A172 (cell line): ENCODE measurements at places on chromosomes 5 and 9.

DNA sequence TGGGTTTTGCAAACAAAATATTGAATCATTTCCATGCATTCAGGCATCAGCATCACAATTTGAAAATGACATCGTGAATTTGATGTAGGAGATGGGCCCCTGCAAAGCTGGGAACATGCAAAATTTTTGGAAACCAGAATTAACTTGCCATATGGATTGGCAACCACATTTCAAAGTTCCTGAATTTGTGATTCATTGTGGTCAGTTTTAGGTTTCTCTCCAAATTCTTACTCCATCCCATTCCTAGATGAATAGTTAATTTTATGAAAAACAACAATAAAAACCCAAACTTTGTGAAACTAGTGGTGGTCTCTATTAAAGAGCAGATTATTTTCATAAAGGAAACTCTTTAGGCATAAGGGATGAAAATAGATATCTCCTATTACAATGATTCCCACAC, 107.8 kb upstream of the SLIT3 start:
- no peak for DNase-seq

DNA sequence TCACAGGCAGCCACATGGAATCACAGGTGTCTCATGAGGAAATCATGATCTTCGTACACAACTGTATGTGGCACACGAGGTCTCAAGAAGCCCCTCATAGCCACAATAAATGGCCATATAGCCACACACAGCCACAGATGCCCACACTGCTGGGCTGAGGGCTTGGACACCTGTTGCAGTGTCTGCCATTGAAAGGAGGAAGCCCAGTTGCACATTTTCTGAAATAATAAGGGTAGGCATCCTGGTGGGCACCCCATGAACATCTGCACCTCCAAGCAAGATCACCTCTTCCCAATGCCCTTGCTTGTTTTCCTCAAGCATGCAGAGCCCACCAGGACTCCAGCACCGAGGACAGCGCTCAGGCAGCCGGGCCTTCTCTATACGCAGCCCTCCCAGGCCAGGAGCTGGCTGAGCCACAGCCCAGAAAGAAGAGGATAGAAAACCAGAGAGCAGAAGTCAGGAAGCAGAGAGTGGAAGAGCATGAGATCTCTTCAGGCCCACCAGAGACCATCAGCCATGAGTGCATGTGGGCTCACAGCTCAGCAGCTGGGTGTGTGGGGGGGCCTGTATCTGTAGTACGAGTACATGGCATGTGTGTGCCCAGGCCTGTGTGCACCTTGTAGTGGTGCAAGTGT, 1.0 kb upstream of the ACSL6 start:
- DNase-seq: no peak

GRCh38 chr5:149011084-149011483, 51.8 kb downstream of the SH3TC2 start:
- peak; percentile 83 for DNase-seq

GRCh38 chr5:7208938-7209337, 187.0 kb upstream of the ADCY2 start:
- DNase-seq: no peak

- DNase-seq: no peak
Observed at GRCh38 chr5:180636016-180636402, 13.4 kb downstream of the FLT4 start.

- DNase-seq: no peak
Observed at GRCh38 chr5:51377151-51378060, 5.8 kb upstream of the ISL1 start.

- no peak for DNase-seq
Observed at GRCh38 chr5:169753795-169754194, 116.7 kb downstream of the DOCK2 start.

GRCh38 chr9:121671612-121672155, 20.2 kb downstream of the DAB2IP start:
- DNase-seq: no peak

DNA sequence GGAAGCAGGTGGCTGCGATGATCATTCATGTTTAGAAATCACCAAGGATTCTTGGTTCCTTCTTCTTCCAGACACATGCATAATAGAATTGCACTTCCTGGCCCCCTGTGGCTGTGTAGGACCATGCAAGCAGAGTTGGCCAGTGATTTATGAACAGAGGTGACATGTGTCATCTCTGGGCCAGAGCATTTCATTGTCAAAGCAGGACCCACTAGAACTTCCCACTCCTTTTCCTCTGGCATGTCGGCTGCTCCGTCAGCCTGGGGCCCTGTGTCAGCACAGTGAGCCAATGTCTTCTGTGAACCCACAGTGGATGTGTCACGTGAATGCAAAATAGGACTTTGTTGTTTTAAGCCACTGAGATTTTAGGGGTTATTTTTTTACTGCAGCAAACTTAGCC, 59.2 kb downstream of the HSD17B3 start:
- no peak for DNase-seq

- DNase-seq: no peak
Observed at GRCh38 chr5:179187681-179188575, 127.8 kb downstream of the ZNF354C start.

DNA sequence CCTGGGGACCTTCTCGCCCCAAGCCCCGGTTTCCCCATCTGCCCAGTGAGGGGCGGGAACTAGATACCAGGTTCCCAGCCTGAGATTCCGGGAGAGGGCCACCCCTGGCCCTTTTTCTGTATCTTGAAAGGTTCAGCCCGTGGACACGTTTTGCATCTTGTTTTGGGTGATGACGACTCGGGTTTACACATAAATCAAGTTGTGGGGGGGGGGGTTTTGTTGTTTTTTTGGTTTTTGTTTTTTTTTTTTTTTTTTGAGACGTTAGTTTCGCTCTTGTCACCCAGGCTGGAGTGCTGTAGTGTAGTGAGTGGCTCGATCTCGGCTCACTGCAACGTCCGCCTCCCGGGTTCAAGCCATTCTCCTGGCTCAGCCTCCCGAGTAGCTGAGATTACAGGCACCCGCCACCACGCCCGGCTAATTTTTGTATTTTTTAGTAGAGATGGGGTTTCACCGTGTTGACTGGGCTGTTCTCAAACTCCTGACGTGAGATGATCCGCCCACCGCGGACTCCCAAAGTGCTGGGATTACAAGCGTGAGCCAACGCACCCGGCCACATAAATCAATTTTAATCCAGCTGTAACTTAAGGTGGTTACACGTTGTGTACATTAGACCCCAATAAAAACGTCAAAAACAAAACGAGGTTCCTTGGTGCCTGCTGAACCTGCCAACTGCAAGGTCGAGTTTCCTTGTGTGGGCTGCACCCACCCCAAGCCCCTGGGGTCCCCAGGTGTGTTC, 1.1 kb upstream of the BRD3 start:
- DNase-seq: no peak

- DNase-seq: no peak
Observed at GRCh38 chr9:16879416-16879815, 8.9 kb upstream of the BNC2 start.

DNA sequence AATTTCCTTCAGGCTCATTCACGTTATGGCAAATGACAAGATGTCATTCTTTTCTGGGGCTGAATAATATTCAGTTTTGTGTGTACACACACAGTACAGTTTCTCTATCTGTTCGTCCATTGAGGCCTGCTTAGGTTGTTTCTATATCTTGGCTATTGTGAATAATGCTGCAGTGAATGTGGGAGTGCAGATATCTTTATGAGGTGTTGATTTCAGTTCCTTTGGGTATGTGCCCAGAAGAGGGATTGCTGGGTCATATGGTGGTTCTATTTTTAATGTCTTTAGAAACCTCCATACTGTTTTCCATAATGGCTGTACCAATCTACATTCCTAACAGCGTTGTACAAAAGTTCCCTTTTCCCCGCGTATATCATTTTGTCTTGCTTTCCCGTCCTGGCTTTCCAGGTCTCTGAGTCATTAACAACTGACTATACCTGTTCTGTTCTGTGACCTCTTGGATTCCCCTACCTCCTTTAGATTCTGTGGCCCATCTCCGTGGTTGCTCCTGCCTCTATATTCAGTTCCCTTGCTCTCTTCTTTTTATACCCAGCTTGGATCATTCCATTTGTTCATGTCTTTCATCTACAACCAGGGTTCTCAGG, 6.8 kb downstream of the SNX30 start:
- DNase-seq: no peak

DNA sequence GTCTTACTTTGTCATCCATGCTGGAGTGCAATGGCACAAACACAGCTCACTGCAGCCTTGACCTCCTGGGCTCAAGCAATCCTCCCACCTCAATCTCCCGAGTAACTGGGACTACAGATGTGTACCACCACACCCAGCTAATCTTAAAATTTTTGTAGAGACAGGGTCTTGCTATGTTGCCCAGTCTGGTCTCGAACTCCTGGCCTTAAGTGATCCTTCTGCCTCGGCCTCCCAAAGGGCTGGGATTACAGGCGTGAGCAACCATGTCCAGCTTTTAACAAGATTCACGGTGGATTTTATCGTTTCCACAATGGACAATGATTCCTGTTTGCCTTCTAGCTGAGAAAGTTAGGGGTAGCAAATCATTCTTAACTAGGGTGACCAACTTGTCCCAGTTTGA, 165.9 kb downstream of the ZNF608 start:
- DNase-seq: no peak

- DNase-seq: no peak
Observed at GRCh38 chr5:143501310-143502044, 98.0 kb upstream of the NR3C1 start.

DNA sequence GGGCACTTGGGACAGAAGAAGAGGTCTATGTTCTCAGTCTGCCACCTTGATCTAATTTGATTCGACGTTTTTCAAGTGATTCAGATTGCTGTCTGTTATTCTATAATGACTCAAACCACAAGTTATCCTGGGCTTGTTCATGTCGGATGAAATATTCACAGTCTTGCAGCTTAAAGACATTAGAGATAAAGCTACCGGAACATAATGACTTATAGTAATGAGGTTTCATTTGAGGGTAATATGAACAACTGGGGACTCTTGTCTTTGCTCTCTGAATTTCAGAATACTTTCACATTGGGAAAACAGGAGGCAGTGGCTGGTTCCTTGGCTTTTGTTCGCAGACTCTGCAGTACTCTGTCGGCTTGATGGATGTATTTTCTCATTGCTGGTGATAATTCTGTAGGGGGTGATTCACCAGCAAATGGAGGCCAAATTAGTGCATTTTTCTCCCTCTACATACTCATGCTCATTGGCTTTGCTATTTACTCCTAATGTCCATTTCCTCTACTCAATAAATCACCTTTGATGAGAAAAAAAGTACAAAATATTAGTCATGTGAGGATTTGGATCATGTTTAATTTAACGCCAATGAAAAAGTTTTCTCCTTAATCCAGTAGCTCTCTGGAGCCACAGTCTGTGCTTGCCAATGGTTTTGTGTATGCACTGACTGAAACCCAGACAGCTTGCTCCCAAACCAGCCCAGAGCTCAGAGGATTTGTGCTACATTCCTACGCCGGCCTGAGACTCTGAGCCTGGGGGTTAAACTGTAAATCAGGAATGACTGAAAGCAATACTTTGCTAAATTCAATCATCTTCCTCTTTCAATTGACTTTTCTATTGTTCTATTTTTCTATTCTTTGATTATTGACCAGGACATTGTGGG, 154.7 kb upstream of the ANKH start:
- peak; percentile 81 for DNase-seq

DNA sequence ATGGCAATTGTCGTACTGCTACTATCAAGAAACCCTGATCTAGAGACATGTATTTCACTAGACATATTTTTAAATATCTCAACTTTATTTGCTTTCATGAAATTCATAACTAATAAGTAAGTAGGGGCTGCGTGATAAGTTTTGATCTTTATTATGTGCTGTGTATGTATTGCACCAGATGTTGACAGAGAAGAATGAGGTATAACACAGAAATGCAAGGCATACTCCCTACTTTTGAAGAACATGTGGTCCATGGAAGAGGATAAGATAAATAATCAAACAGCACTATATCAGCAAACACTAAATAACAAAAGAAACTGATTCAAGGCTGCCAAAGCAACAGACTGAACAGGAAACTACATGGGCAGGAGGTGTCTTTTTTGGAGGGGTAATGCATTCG, 60.9 kb downstream of the FREM1 start:
- no peak for DNase-seq

- no peak for DNase-seq
Observed at GRCh38 chr5:83408719-83409118, 62.8 kb upstream of the VCAN start.

DNA sequence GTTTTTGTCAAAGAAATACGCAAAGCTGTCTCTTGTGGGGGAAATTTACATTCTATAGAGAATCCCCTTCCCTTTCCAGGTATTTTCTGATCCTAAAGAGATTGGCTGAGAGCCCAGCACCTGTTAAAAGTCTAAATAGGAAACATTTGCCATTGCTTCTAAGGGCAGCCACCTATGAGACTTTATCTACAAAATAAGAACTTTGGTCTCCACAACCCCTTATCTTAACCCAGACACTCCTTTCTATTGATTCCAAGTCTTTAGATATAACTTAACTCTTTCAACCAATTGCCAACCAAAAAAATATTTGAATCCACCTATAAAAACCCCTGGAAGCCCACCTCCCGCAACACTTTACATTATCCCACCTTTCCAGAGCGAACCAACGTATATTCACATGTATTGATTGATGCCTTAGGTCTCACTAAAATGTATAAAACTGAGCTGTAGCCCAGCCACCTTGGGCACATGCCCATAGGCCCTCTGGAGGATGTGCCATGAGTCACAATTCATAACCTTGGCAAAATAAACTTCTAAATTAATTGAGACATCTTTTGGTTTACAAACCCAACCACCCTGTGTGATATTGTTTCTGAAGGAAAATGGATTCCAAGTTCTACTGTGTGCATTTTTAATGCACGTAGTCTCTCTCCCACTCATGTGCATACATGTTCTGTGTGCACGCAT, 211.4 kb downstream of the GAS1 start:
- peak; percentile 38 for DNase-seq

GRCh38 chr9:120235081-120235480, 344.9 kb downstream of the CDK5RAP2 start:
- no peak for DNase-seq

- no peak for DNase-seq
Observed at GRCh38 chr5:16558984-16559629, 57.7 kb downstream of the RETREG1 start.

DNA sequence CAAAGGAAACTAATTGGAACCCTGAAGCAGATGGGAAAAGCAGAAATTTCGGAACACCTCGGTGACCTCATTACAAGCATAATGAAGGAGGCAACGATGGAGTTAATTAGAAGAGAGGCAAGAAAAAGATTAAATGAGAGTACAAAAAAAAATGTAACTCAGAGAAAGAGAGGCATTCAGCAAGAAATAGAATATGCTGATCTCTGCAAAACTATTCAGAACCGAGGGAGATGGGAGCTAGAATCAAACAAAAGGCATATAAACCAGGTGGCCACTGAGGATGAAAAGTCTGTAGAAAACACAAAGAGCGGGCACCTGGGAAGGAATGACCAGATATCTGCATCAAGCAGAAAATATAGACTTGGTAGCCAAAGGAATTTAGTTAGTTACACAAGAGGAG, 118.9 kb downstream of the CETN3 start:
- no peak for DNase-seq
